ENCODE measurements at places on chromosomes 6 and 20. TPM values are rescaled to one million over a fixed set of nuclear protein-coding genes. Genes with fewer than 3 reads are reported as not detected.

- H3K4me1 ChIP-seq = peaks cover 12% of the 10 kb centered on the region
- peaks cover 29% of the 10 kb centered on the region for H3K36me3 ChIP-seq
- no peaks in the 10 kb centered on the region for H3K27me3 ChIP-seq
- H3K27ac ChIP-seq = peak overlapping the region; percentile 44
- DNase-seq = no peak
- no peak overlapping the region for H3K4me3 ChIP-seq
These were observed 88.2 kb downstream of the PREX1 start for GRCh38 chr20:48739395-48740291.

- no peak overlapping the region for H3K4me3 ChIP-seq
- H3K4me1 ChIP-seq = peaks cover 31% of the 10 kb centered on the region
- no peaks in the 10 kb centered on the region for H3K36me3 ChIP-seq
- DNase-seq = no peak
- H3K27ac ChIP-seq = peak overlapping the region; percentile 81
These were observed 74.7 kb downstream of the MRPL14 start for GRCh38 chr6:44052419-44053023.

OARD1 gene
- 8.6 TPM for total RNA-seq

GRCh38 chr6:157268396-157268795 is 54.9 kb downstream of the TMEM242 start:
- no peaks in the 10 kb centered on the region for H3K4me1 ChIP-seq
- no peaks in the 10 kb centered on the region for H3K36me3 ChIP-seq
- H3K27ac ChIP-seq = no peak overlapping the region
- H3K4me3 ChIP-seq = no peak overlapping the region

DNA sequence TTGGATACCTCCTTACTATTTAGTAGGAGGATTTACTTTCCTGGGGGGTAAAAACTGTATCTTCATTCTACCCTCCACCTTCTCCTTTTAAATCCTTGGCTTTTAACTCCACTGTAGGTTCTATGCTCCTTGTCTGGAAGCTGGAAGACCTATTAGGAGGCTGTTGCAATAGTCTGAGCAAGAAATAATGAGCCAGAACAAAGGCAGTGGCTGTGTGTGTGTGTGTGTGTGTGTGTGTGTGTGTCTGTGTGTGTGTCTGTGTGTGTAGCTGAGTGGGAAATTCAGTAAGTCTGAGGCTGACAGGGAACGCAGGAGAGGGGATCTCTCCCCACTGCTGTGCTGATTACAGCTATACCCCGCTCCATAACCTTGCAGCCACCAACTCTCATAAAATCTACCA is 35.8 kb downstream of the HTR1E start:
- no peaks in the 10 kb centered on the region for H3K4me1 ChIP-seq
- H3K27me3 ChIP-seq = no peaks in the 10 kb centered on the region
- H3K4me3 ChIP-seq = no peak overlapping the region
- H3K36me3 ChIP-seq = no peaks in the 10 kb centered on the region

GRCh38 chr6:57035549-57035948 is 10.9 kb upstream of the KIAA1586 start:
- no peaks in the 10 kb centered on the region for H3K27me3 ChIP-seq
- no peak overlapping the region for H3K4me3 ChIP-seq
- no peaks in the 10 kb centered on the region for H3K4me1 ChIP-seq
- DNase-seq = no peak
- no peak overlapping the region for H3K27ac ChIP-seq

DNA sequence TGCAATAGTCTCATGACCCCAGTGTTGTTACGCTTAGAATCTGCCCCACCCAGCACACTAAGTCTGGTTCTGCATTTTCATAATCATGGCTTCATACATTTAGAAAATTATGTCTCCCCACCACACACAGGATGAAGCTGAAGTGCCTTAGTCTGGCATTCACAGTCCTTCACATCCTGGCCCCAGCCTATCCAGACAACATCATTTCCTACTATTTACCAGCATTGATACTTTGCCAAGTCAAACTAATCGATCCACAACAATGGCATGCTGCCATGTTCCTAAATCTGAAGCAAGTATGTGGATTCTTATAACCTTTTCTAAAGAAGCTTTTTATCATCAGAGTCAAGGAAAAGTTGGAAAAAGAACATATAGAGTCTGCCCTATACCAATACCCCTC is 132.4 kb upstream of the FBXL4 start:
- no peak overlapping the region for H3K27ac ChIP-seq
- H3K4me1 ChIP-seq = no peaks in the 10 kb centered on the region
- H3K27me3 ChIP-seq = peaks cover 1% of the 10 kb centered on the region
- no peak for DNase-seq

PPP1R3G gene
- total RNA-seq = 1.1 TPM

DNA sequence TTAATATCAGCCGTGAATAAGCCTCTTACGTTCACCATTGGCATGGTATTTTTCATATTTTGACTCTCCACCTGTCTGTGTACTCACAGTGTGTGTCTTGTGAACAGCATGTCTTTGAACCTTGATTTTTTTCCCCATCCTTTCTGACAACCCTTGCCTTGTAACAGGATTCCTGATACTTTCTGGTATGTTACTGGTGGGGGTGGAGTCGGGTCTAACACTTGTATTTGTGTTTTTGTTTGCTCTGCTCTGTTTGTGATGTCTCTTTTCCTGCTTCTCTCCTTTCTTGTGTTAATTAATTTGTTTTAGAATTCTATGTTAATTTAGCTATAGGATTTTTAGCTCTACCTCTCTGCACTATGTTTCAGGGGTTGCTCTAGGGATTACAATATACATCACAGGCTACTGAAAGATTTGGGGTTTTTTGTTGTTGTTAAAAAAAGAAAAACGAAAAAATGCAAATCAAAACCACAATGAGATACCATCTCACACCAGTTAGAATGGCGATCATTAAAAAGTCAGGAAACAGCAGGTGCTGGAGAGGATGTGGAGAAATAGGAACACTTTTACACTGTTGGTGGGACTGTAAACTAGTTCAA is 245.1 kb downstream of the CDH4 start:
- H3K4me3 ChIP-seq = no peak overlapping the region
- no peaks in the 10 kb centered on the region for H3K36me3 ChIP-seq
- DNase-seq = no peak
- no peaks in the 10 kb centered on the region for H3K4me1 ChIP-seq
- H3K27me3 ChIP-seq = no peaks in the 10 kb centered on the region

DNA sequence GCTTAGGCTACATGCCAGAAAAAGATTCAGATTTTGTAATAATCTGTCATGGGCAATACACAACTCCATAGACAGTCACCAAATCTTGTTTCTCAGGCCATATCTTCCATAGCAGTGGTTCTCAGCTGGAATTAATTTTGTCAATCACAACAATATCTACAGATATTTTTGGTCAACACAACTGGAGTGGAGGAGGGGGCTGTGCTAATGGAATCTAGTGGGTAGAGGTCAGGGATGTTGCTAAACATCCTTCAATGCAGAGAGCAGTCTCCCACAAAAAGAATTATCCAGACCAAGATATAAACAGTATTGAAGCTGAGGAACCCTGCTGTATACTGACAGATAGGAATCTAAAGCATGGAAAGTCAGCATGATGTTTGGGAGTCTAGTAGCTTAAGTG is 174.6 kb downstream of the UBE3D start:
- H3K27me3 ChIP-seq = no peaks in the 10 kb centered on the region
- no peak overlapping the region for H3K4me3 ChIP-seq
- no peaks in the 10 kb centered on the region for H3K4me1 ChIP-seq

- no peak for DNase-seq
- H3K4me3 ChIP-seq = no peak overlapping the region
- no peaks in the 10 kb centered on the region for H3K36me3 ChIP-seq
These were observed 326.2 kb upstream of the PRDM1 start for GRCh38 chr6:105759946-105760345.

- no peaks in the 10 kb centered on the region for H3K4me1 ChIP-seq
- no peak overlapping the region for H3K4me3 ChIP-seq
- DNase-seq = no peak
- no peaks in the 10 kb centered on the region for H3K27me3 ChIP-seq
- peak overlapping the region; percentile 73 for H3K27ac ChIP-seq
- no peaks in the 10 kb centered on the region for H3K36me3 ChIP-seq
These were observed 2177.4 kb upstream of the DEFB115 start for GRCh38 chr20:29079769-29080690.

IYD gene
- total RNA-seq = not detected

GRCh38 chr20:59403261-59403961 is 103.0 kb downstream of the EDN3 start:
- peaks cover 12% of the 10 kb centered on the region for H3K27me3 ChIP-seq
- DNase-seq = no peak
- no peaks in the 10 kb centered on the region for H3K36me3 ChIP-seq
- no peak overlapping the region for H3K27ac ChIP-seq

- peak overlapping the region; percentile 7 for H3K27ac ChIP-seq
- H3K4me3 ChIP-seq = no peak overlapping the region
- H3K36me3 ChIP-seq = no peaks in the 10 kb centered on the region
- no peak for DNase-seq
- H3K4me1 ChIP-seq = peaks cover 62% of the 10 kb centered on the region
These were observed 26.8 kb downstream of the C6orf89 start for GRCh38 chr6:36912586-36912985.

- no peak overlapping the region for H3K27ac ChIP-seq
- no peaks in the 10 kb centered on the region for H3K36me3 ChIP-seq
These were observed 84.5 kb upstream of the RIN2 start for GRCh38 chr20:19673575-19673974.

MUC21 gene
- total RNA-seq = 945 TPM

DNA sequence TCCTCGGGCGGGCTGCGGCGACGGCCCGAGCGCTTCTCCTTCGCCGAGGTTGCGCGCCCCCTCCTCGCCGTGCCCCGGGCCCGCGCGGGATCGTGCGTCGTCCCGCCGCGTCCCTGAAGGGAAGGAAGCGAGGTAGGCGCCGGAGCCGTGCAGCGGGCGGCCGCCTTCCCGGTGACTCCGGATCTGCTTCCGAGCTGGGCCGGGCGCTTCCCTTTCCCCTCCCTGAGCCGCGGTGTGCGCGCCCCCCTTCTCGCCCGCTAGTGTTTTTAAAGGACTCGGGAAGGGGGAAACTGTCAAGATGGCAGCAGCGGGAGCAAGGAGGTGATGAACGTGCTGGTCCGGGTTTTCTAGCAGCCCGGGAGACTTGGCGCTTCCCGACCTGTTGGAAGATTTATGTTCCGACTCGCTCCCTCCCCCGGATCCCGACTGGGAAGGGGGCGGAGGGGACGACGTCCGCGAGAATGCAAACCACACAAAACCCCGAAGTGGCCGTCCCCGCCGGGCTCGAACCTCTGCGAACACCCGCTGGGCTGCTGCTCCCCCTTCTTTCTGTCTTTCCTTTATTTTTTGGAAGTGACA is 744 bp upstream of the FOXO3 start:
- H3K27me3 ChIP-seq = no peaks in the 10 kb centered on the region
- H3K27ac ChIP-seq = peak overlapping the region; percentile 100
- no peak for DNase-seq
- H3K4me3 ChIP-seq = peak overlapping the region; percentile 98
- H3K4me1 ChIP-seq = peaks cover 22% of the 10 kb centered on the region

SH3BGRL2 gene
- total RNA-seq = 102 TPM

RIN2 gene
- total RNA-seq = 42.7 TPM

DNA sequence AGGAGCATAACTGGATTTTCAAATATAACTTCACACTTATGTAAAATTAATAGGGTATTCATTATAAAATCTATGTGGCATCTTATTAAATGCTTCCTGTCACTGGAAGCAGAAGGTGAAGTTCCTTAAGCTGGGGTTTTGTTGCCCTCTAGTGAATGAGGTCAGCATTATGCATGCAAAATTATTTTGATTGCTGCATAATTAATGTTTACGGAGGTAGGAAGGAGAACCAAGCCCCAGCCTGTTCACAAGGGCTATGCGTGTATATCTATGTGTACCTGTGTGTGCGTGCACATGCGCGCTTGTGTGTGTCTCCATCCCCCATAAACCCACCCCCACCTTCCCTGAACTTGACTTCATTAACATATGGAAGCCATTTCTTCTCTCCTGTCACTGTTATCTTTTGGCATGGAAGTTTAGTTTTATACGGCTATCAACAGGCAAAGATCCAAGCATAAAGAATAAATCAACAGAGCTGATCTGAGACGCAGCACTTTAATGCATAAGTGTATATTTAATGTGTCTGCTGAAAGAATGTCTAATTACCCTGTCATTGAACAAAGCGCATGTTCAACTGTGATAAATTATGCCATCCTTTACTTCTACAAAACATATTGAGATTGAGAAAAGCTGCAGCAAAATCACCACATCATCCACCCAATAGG is 90.2 kb upstream of the CDH4 start:
- no peaks in the 10 kb centered on the region for H3K36me3 ChIP-seq
- H3K4me1 ChIP-seq = no peaks in the 10 kb centered on the region
- no peaks in the 10 kb centered on the region for H3K27me3 ChIP-seq
- no peak overlapping the region for H3K27ac ChIP-seq

Measured in esophagus squamous epithelium (tissue), 5 donors.